Renal pelvis (tissue), 12 donors: ENCODE measurements at places on chromosomes 2 and 18. TPM values are rescaled to one million over a fixed set of nuclear protein-coding genes. Genes with fewer than 3 reads are reported as not detected.

GRCh38 chr2:233892793-233893192 lies 24.4 kb upstream of the TRPM8 start:
- no peak for DNase-seq

DNA sequence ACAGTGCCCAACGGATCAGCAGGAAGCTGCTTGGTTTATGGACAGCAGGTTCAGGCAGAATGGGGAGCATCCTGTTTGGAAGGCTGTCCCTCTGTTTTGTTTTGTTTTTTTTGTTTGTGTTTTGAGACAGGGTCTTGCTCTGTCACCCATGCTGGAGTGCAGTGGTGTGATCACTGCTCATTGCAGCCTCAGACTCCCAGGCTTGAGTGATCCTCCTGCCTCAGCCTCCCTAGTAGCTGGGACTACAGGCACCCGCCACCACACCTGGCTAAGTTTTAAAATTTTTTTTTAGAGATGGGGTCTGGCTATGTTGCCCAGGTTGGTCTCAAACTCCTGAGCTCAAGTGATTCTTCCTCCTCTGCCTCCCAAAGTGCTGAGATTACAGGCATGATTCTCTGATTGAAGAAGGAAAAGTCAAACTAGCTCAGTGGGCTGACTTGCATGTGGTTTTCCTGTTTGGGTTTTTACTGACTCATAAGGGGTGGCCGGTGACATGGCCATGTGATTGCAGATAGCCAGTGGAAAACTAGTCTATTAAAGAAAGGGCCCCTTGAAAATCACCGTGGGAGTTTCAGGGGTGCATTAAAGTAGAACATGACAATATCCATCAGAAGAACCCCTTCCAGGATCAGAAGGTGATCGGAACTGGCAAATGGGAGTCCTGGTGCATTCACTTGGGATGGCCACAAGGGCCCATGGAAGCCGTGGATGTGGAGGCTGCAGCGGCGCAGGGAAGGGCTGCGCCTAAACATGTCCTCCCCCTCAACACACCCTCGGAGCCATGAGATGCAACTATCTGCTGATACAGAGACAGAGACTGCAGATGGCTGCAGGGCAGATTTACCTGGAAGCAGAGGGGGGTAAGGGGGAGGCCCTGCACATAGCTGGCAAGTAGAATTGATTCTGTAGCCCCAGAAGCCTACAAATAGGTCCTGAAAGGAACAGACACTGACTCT lies 26.5 kb downstream of the AQP12B start:
- DNase-seq, result no peak

DNA sequence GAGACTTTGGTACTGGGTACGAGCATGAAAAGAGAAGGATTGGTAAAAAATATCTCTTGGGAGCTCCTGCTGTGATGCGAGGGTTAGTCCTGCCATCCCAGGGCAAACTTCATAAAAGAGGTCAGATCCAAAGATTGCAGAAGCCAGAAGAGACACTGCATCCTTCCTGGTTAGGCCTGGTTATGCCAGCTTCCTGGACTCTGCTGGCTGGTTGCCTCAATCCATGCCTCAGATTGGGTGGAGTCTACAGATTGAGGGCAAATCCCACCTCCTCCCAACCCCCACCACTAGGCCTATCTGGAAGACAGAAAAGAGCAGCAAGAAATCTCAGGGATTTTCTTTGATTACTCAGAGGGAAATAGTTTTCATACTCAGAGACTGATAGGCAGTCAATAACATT lies 5.3 kb upstream of the ACADL start:
- no peak for DNase-seq

DNA sequence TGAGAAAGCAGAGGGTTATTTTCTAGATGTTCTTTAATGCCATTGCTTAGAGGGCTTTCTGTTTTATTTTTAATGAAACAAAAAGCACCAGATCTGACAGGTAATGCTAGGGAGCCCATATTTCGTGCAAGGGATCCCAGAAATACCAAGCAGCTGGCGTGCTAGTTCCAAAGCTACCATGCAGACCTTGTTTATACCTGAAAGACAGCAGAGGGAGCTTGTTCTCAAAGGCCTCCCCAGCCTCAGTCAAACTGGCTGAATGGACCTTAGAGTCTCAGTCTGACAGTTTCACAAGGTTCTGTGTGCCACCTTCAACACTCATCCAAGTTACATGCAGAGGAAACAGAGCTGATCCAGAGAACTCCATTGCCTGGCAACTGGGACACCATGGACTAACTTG lies 48.6 kb downstream of the GALNT14 start:
- DNase-seq, result no peak

DNA sequence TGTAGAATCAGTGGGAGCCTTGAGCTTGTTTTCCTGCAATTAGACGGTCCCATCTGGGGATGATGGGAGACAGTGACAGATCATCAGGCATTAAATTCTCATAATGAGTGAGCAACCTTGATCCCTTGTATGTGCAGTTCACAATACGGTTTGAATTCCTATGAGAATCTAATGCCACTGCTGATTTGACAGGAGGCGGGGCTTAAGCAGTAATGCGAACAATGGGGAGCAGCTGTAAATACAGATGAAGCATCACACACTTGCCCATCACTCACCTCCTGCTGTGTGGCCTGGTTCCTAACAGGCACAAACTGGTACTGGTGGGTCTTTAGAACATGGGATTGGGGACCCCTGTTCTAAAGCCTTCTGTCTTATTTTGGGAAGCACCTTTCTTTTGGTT lies 17.9 kb upstream of the NYAP2 start:
- no peak for DNase-seq

GRCh38 chr18:50182511-50182910 lies 12.4 kb downstream of the MYO5B start:
- no peak for DNase-seq

- peak; percentile 78 for DNase-seq
Measured at GRCh38 chr2:42001711-42002201, 46.1 kb upstream of the PKDCC start.

DNA sequence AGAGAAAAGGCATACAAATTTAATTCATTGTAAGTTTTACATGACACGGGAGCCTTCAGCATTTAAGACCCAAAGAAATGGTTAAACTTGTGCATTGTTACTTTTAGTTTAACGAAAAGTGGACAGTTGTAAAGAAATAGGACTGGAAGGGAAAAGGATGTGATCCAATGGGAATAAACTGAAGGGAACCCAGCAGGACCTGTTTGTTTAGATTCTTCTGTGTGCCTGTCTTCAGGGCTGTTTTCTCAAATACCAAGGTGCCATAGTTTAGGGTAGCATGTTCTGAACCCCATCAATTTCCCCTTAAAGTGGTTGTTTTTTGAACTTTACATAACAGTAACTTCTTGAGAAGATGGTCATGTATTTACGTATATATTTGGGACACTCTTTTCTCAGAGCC lies 30.3 kb upstream of the CABLES1 start:
- DNase-seq, result no peak

DNA sequence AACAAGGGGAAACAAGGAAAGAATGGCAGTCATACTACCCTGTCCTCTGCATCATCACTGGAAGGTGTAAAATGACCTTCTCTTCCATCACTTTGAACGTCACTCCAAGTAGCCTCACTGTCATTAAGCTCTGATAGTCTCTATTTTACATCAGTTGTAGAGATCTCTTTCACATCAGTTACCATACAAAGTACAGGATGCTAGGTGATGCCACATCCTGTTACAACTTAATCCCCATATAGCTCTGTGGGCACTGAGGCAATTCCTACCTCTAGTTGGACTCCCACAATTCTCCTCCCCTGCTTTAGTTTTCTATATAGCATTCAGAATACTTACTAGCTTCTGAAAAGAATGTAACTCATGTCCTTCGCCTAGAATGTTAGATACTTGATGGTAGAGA lies 55.1 kb upstream of the TTC27 start:
- no peak for DNase-seq

DNA sequence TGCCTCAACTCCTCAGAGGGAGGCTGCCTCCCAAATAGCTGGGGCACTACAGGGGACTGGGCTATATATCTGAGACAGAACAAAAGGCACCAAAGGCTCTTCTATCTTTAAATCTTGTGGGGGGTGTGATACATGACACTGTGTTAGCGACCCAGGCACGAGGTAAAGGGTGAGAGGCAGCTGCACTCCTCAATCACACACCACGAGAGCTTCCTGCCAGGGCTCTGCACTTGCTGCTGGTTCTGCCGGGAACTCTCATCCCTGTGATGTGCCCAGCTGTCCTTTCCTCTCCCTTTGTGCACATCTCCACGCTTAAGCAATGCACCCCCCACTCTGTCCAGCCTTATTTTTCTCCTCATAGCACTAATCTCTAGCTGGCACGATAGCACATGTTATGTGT lies 32.4 kb downstream of the NPC1 start:
- DNase-seq, result no peak

DNA sequence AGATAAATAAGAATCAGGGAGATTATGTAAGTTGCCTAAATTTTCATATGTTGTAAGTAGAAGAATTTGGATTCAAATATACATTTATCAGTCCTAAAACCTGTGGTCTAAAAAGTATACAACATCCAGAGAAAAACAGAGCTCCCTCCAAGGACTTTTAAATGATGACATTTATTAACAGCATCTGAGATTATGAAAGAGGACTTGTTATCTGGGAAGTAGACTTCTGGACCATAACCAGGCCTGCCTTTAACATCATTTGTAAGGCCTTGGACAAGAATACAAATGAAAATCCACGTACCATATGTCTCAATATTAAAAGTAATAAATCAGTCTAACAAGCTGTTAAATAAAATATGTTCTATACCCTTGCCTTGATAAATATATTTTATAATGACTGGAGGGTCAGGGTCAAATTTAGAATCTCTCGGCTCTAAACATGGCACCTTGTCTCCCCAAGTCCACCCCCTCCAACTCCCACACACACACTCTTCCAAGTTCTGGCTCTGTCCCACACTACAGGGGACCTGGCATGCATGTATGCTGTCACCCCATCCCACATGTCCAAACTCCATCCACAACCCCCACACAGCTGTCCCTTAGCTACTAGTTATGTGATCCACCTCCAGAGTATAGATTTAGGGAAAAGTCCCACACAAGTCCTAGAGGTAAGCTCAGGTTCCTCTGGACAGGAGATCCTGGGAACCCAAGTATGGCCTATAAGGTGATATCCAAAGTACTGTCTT lies 382.6 kb downstream of the CDH2 start:
- no peak for DNase-seq

- DNase-seq, result peak; percentile 21
Measured at GRCh38 chr18:12520442-12520992, 112.8 kb downstream of the PRELID3A start.

GRCh38 chr2:106563195-106563594 lies 76.0 kb downstream of the CD8B2 start:
- DNase-seq, result no peak

DNA sequence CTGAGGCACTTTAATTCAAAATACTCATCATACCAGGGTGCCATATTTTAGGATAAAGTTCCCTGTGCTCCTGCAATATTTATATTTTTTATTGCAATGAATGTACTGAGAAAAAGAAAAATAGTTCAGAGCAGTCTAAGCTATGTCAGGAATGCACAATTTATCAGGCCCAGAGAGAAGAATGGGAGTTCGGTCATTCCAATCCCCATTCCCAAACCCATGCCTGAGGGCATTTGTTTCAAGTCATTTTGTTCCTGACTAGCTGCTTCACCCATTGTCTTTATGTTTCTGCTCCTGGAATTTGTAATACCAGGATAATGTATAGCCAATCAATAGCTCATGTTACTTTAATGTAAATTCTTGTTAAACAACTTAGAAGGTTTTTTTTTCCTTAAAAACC lies 24.4 kb upstream of the FTCDNL1 start:
- no peak for DNase-seq

GRCh38 chr2:207768168-207768865 lies 1.4 kb downstream of the FZD5 start:
- DNase-seq, result peak; percentile 20

GRCh38 chr2:39275016-39275415 lies 31.2 kb upstream of the CDKL4 start:
- DNase-seq, result no peak

DNA sequence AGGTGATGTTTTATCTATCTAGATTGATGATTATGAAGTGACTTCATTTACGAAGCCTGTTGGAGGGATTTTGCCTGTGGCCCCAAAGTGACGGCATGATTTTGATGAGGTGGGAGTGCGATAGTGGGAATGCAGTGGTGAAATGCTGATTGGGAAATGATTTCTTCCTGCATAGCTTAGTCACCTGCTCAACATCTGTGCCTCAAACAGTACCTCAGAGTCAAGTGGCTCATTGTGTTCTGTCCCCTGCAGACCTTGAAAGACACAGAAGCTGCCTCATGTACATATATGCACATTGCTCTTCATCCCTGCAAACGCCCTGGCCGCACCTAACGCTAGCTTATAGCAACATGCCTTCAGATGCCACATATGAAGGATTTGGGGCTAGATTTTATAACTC lies 201.2 kb downstream of the TPGS2 start:
- no peak for DNase-seq

GRCh38 chr18:5543773-5544389 lies at the start of gene EPB41L3:
Gene EPB41L3, minus strand, starts transcription at chr18:5543997. Its CDS starts 54,814 bp downstream, at chr18:5489183.
- DNase-seq, result peak; percentile 35

The CCL20 gene
- not detected for polyA plus RNA-seq

The CRYBA2 gene
- polyA plus RNA-seq, result not detected

The INHA gene
- 2.9 TPM for polyA plus RNA-seq

The HRH4 gene
- 0.14 TPM for polyA plus RNA-seq

The IL37 gene
- not detected for polyA plus RNA-seq

The C2orf72 gene
- 3.6 TPM for polyA plus RNA-seq

The AMMECR1L gene
- 27.0 TPM for polyA plus RNA-seq

The GNAL gene
- polyA plus RNA-seq, result 4.2 TPM
